ENCODE measurements at places on chromosomes 1 and 21. TPM values are rescaled to one million over a fixed set of nuclear protein-coding genes. Genes with fewer than 3 reads are reported as not detected.

DNA sequence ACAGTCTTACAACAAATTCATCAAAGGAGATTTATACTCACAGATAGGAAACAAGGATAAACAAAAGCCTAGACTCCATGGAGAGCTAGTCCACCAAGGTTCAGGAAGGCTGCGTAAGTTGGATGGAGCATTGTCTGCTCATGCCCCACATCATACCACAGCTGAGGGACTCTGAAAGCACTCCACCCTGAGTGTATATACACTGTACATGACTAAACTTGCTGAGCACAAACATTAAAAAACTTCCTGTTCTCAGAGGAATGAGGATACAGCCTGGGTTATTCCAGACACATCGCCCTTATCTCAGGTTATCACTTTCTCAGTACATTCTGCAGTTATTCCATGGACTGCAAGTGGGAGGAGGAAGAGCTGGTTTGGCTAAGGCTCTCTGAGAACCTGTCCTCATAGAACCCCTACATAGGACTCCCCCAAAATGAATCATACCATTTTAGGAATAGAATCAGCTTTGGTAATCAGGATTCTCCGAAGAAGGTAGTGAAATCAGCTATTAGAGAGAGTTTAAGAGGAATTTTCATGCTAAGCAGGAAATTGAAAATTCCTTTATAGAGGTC, 58.0 kb upstream of the PRMT6 start:
- no peaks in the 10 kb centered on the region for H3K27me3 ChIP-seq
- DNase-seq: no peak
- no peak overlapping the region for H3K4me3 ChIP-seq

Gene TNFRSF18
- total RNA-seq: 0.55 TPM

DNA sequence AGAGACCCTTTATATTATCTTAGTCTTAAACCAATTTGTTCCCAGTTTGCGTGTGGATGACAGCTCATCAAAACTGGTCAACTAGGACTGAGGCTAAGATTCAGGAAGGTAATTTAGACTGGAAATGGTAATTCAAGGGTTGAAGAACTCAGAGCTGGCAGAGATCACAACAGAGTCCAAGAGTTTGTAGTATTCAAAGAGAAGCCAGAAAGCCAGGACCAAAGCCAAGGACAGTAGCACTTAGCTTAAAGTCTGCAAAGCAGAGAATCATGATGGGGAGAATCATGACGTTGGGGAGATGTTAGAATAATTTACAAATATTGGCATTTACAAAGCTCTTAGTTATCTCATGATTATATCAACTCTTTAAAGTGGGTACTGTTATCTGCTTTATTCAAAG, 32.6 kb downstream of the RNF11 start:
- no peak overlapping the region for H3K4me3 ChIP-seq
- H3K27me3 ChIP-seq: no peaks in the 10 kb centered on the region
- peaks cover 10% of the 10 kb centered on the region for H3K36me3 ChIP-seq
- H3K4me1 ChIP-seq: no peaks in the 10 kb centered on the region

DNA sequence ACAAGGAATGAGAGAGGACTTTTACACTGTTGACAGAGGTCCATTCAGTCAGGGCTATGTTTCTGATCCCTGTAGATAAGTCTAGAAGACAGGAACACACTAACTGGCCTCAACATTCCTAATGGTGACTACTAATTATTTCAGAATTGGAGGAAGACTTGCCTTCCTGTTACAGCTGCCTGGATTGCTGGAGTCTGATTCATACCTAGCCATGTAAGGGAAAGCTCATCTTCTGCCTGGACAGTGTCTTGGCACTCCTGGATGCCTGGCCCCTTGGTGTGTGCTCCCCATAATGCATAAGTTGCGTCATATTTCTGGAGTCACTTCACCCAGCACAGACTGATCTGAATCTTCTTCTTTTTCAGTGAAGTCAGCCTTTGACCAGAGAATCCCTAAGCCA, 326.0 kb upstream of the RUNX1 start:
- H3K4me1 ChIP-seq: no peaks in the 10 kb centered on the region
- no peaks in the 10 kb centered on the region for H3K36me3 ChIP-seq
- DNase-seq: no peak
- H3K27ac ChIP-seq: no peak overlapping the region
- no peaks in the 10 kb centered on the region for H3K27me3 ChIP-seq
- no peak overlapping the region for H3K4me3 ChIP-seq

GRCh38 chr1:40663324-40664166, 1.9 kb downstream of the RIMS3 start:
- H3K4me1 ChIP-seq: no peaks in the 10 kb centered on the region
- no peaks in the 10 kb centered on the region for H3K36me3 ChIP-seq

Gene XCL1
- not detected for total RNA-seq

Gene MANEAL
- total RNA-seq: 0.67 TPM
